ENCODE measurements at places on chromosomes 6 and 20.

GRCh38 chr20:59737073-59737666 is 132.8 kb downstream of the PHACTR3 start:
- no peak for DNase-seq

- no peak for DNase-seq
Measured at GRCh38 chr6:107991061-107991460, 33.1 kb upstream of the SEC63 start.

DNA sequence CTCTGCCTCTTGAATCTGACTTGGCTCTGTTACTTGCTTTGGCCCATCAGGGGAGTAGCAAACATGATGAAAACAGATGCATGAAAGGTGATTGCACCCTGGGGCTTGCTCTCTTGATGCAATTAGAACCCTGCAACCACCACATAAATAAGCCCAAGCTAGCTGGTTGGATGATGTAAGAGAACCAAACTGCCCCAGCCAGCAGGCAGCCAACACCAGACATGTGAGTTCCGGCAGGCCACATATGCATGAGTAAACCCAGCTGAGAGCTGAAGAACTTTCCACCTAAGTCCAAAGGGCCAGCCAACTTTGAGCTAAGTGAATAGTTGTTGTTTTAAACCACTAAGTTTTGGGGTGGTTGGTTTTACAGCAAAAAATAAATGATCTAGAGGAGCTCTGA is 268.4 kb downstream of the FARS2 start:
- DNase-seq = no peak

DNA sequence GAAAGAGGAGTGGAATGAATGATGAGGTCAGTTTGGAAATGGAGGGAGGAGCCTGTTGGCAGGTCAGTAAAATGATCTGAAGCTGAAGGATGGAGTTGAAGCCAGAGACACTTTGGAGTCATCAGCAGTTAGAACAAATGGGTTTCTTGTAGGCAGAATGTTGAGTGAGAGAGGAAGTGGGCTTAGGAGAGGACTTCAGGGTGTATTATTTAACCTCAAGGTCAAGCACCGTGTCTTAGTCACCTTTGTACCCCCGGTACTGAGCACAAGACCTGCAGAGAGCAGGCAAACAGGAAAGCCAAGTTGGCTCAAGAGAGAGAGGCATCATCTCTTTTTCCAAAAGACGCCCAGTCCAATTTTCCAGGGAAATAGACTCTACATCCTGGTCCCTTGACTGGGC is 23.3 kb downstream of the C20orf173 start:
- DNase-seq = no peak

DNA sequence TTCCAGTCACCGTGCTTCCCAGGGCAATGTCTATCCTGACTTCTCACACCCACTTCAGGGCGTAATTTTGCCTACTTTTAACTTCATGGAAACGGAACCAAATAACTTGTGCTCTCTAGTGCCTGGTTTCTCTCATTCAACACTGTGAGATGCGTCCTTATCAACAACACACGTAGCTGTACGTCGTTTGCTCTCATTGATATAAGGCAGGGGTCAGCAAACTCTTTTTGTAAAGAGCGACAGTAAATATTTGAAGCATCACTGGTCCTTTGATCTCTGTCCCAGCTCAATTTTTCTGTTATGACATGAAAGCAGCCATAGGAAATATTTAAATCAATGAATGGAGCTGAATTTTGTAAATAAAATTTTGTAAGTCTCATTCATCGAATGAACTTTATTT is 239.3 kb upstream of the KCNG1 start:
- DNase-seq = peak; percentile 61

GRCh38 chr6:20366082-20366830 is 35.4 kb upstream of the E2F3 start:
- DNase-seq = no peak

GRCh38 chr6:37376078-37376743 is 22.4 kb downstream of the RNF8 start:
- DNase-seq = no peak

DNA sequence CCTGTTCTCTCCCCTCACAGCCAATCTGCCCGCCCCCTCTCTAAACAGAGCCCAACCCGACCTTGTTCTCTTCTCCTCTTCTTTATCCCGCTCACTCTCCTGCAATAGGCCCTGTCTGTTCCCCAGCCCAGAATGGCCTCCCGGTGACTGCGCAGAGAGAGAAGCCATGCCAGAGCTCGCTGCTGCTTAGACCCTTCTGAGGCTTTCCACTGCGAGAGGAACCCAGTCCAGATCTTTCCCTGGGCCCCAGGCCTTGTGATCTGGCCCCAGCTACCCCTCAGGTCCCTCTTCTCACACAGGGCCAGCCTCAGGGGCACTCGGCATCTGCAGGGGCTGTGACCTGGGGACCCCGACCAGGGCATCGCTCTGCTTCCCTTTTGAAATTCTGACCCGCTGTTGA is 58.1 kb downstream of the TMEM242 start:
- DNase-seq = no peak

GRCh38 chr20:42359617-42360016 is 741.4 kb upstream of the CHD6 start:
- DNase-seq = no peak

GRCh38 chr20:24948939-24949679 is at the start of gene CST7:
Gene CST7 (plus strand): TSS chr20:24949269. CDS start chr20:24949506, 237 bp downstream.
- peak; percentile 9 for DNase-seq

GRCh38 chr20:44112456-44112855 is 74.5 kb downstream of the JPH2 start:
- no peak for DNase-seq

- DNase-seq = no peak
Measured at GRCh38 chr20:10741060-10741459, 67.3 kb upstream of the JAG1 start.

DNA sequence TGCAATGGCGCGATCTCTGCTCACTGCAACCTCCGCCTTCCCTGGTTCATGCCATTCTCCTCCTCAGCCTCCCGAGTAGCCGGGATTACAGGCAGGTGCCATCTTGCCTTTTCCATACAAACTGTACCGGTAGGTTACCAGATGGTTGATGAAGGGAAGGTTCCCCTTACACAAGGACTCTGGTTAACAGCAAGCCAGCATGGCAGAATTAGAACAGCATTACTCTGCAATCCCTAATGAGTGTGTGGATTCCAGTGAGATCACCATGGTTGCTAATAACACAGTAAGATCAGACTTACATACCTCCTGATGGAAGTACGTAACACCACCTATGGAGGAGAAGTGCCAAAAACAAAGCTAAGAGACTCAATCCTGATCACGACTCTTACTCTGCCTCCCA is 51.7 kb downstream of the TTI1 start:
- DNase-seq = no peak

- peak; percentile 38 for DNase-seq
Measured at GRCh38 chr6:38755207-38755606, 40.1 kb downstream of the DNAH8 start.

DNA sequence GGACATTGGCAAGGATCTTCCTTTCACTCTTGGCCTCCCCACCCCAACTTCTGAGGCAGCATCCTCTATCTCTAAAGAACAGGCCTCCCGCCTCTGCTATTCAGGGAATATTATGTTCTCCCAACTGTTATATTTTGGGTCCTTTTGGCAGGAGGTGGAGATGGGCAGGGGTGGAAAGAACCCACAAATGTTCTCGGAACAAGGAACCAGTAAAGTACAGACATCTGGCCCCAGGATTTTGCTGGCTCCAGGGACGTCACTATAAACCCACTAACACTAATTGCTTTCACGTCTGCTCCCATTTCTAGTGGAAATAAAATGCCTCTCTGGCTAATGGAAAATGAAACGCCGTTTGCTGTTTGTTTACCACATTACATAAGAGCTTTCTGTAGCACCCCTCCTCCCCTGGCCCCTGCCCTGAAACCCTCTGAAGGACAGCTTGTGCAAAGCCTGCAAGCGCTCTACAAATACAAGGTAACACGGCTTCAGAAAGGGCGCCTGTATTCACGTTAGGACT is 77.7 kb upstream of the TBC1D7 start:
- DNase-seq = no peak

- no peak for DNase-seq
Measured at GRCh38 chr6:149393002-149393679, 6.9 kb upstream of the SUMO4 start.

GRCh38 chr6:42984924-42985475 is 630 bp downstream of the PPP2R5D start:
- DNase-seq = peak; percentile 30

GRCh38 chr20:845941-846893 is 12.7 kb downstream of the FAM110A start:
- DNase-seq = no peak

GRCh38 chr6:24006254-24006653 is 119.8 kb upstream of the NRSN1 start:
- no peak for DNase-seq

- DNase-seq = no peak
Measured at GRCh38 chr20:46232539-46232938, 75.8 kb downstream of the CDH22 start.

GRCh38 chr6:134853111-134854055 is 96.5 kb downstream of the ALDH8A1 start:
- no peak for DNase-seq

DNA sequence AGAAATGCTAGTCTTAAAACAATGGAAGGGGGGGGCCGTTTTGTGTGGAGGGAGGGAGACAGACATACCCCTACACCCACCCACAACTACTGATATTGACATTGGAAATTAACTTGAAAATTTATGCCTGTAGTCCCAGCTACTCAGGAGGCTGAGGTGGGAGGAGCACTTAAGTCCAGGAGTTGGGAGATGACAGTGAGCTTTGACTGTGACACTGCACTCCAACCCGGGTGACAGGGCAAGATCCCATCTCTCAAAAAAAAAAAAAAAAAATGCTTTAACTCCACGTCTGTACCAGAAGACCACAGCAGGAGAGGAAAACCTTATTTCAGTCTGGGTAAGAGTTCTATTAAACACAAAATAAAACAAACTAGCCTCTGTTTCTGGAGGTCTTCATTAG is 2.2 kb downstream of the TBC1D20 start:
- DNase-seq = no peak

GRCh38 chr6:40754461-40755045 is 167.4 kb upstream of the LRFN2 start:
- DNase-seq = peak; percentile 31

DNA sequence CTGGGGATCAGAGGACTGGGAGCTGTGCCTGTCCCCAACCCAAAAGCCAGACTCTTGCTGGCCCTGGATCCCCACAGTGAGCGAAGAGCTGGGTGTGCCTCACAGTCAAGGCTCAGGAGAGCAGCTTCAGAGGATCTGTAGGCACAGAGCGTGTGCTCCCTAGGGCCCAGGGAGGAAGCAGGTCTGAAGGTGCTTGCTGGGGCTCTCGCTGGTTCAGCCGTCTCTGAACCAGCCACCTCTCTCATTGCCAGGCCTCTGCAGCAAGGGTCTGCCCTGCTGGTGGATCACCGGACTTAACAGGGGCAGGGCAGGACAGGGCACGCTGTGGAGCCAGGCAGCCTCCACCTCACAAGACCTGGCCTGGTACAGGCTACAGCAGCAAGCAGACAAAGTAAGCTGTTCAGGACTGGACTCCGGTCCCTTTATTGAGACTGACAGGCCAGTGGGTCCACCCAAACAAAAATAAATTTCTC is 13.8 kb downstream of the PCIF1 start:
- DNase-seq = no peak

DNA sequence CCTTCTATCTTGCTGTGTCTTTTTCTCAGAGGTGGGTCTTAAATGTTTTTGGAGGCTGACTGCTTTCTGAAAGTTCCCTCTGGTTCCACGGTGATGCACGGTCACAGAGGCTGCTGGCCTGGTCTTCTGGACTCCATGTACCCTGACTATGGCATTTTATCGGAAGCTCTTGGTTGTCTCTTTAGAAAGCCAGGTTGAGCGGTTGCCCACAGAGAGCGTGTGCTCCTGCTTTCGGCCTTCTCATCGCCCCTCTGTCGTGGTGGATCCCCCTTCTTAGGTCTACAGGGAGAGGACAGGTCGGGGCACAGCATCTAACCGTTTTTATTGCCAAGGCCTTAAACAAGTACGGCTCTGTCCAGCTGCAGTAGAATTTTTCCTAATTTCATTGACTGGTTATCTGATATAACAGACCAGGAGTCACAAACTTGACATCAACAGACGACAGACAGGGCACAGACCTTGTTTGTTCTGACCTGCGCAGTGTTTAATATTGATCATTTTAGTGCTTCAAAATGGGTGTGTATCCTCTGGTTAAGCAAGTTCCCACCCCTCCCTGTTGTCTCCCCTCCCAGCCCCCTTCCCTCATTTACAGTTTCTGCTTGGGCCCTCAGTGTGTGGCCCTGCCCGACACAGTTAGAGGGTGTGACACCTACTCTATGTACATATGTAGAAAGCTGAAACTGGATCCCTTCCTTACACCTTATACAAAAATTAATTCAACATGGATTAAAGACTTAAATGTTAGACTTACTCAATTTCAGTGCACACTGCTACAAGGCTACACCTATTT is 24.7 kb downstream of the SYTL3 start:
- no peak for DNase-seq

DNA sequence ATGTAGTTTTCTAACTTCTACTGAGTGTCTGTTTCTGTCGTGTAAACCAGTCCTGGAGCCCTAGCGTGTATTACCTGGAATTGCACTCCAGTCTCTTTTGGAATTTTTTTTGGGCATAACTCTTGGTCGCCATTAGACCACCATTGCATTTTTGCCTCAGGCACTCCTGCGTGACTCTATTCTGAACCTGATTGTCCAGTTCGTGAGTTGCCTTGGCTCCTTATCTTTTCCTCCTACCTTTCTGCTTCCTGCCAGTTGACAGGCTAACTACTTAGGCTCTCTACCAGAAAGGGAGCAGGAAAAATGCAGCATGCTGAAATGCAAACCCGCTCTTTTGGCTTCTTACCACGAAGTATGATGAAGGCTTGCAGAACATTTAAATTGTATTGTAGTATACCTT is 490.9 kb upstream of the SOX4 start:
- no peak for DNase-seq

DNA sequence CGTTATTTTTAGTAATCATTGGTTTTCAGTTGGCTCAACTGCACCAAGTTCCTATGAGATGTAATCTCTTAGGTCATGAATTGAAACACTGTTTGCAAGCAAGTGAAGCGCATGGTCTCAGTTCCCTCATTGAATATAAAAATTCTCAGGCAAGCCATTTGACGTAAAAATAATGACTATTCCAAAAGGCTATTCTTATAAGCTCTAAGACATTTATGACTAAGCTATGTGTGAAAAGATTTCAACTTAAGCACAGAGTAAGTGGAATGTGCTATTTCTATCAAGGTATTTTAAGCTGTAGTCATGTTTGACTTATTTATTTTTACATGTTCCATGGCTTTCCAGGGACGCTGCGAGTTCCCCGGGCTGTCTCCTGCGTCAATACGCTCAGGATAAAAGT is 248.5 kb downstream of the THBS2 start:
- no peak for DNase-seq

- no peak for DNase-seq
Measured at GRCh38 chr6:13432526-13433184, 54.7 kb downstream of the GFOD1 start.

DNA sequence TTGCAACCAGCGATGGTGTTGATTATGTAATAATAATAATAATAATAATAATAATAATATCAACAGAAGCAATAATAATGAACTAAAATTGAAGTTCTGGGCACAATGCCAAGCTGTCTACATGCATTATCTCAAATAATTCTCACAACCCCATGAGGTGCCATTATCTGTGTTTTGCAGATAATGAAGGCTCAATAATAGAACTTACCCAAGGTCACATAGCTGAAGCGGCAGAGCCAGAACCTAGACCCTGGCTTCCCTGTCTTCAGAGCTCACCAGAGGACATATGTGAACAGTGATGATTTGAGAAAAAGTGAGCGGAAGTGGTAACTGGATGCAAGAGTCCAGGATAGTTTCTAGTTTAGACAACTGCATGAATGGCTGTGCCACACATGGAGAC is 91.0 kb downstream of the HIVEP1 start:
- no peak for DNase-seq

- no peak for DNase-seq
Measured at GRCh38 chr6:40249935-40250334, 315.7 kb upstream of the MOCS1 start.
